ENCODE measurements at places on chromosomes 7 and 10.
A peak's percentile ranks its signal among the peaks of the same experiment; 100 is the strongest.

DNA sequence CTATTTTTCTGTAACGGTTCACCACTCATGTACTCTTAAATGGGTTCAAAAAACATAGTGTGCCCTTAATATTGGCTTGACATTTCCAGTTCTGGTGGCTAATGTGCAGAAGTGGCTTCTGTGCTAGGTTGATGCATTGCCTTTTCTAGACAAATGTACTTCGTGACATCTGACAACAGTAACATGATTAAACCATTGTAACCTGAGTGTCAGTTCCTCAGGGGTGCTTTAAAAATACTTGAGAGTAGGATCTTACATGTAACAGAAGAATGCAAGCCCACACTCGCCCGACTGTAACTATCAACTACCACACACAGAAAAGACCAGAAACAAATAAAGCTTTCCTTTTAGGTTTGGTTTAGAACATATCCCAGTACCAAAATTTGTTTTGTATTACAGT lies 393.4 kb upstream of the NFE2L3 start:
- DNase-seq: peak; percentile 95

- DNase-seq: no peak
These were observed 42.1 kb downstream of the CYP26A1 start for GRCh38 chr10:93115661-93116383.

DNA sequence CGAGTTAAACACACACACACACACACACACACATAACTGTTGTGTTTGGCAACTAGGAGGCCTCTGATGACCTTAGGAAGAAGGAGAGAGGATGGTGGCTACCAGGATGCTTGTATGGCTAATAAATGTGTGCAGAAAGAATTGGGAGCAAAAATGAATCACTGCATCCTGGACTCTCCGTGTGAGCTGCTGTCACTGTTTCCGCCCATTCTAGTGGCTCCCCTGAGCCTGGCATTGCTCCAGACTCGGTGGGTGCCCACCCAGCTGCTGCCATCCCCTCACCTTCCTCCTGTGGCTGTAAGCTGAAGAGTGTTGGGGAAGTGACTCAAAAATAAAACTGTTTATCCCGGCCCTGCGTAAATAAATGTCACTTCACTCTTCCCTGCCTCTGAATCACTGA lies 149.5 kb upstream of the MINDY3 start:
- no peak for DNase-seq

GRCh38 chr7:90425376-90425775 lies 22.1 kb downstream of the CLDN12 start:
- DNase-seq: no peak

- DNase-seq: peak; percentile 47
These were observed 38.8 kb downstream of the TMEM60 start for GRCh38 chr7:77759294-77759889.

DNA sequence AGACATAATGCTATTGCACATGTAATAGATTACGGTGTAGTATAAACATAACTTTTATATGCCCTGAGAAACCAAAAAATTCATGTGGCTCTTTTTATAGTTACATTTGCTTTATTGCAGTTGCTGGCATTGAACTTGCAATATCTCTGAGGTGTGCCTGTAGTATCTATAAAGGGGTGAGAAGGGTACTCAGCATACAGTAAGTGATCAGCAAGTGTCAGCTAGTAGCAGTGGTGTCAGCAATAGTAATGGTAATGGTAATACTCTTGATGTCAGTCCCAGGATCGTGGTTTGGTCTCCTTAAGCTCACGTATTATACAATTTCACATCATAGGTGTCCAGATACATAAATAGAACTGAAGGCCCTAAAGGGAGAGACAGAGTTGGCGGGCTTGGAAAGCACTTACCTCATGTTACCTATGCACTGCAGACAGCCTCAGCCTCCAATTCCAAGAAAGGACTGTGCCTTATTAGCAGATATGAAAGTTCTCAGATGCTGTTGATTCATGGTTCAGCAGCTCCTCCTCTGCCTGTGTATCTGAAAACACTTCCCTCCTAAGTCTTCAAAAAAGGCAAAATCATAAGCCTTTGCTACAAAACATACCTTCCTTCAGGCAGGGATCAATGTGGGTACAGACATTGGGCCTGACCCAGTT lies 6.6 kb upstream of the GIMAP7 start:
- no peak for DNase-seq

DNA sequence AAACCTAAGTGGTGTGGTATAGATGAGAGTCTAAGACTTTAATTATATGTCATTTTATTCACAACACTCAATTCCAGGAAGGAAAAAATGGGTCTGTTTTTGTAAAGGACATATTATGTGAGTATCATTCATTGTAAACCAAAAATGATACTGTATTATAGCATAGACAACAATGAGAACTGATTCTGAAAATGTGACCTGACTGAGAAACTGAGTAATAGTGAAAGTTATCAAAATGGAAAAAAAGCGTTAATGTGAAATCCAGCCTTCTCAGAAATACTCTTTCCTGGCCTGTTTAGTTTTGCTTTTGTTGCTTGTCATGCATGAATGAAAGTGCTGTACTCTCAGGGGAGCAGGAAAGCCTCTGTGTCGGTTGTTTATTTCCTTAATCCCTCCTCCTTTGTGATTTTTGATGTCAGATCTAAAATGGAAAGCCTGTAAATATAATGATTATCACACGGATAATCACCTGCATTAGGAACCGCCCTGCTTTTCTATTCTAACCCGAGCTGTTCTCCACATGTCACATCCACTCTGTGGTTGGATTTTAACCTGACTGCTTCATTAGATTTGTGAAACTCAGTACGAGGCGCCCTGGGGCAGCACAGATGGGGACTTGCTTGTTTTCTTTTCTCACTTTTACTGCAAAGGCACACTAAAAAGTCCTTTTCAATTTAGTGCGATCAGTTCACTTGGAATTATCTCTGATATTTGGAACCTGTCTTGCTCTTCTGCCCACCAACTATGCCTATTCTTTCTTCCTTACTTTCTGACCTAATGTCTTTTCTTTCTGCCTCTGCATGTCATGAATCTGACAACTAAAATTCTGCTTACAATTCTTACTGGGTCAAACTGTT lies 240.9 kb upstream of the KAT6B start:
- DNase-seq: peak; percentile 42

DNA sequence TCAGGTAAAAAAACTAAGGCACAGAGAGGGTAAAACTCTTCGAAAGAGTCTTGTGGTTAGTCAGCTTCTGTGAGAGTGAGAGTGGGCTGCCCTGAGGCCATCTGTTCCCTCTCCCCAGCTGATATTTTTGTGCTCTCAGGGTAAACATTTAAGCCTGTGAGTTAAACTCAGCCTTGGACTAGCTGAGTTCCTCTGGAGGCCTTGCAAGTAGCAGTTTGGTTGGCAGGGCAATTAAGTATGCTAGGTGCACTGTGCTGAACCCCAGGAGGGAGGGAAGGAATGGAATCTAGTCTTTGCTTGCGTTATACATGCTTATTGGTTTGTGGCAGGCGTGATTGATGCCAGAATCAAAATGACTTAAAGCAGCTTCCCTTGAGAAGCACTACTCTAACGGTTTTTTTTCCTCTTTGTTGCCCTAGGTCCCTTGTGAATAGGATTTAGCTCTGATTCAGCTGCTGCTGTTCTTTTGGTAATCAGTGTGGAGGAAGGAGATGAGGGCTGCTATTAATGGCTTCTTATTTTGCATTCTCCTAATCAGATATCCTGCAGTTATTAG lies 140.2 kb downstream of the AUTS2 start:
- no peak for DNase-seq

DNA sequence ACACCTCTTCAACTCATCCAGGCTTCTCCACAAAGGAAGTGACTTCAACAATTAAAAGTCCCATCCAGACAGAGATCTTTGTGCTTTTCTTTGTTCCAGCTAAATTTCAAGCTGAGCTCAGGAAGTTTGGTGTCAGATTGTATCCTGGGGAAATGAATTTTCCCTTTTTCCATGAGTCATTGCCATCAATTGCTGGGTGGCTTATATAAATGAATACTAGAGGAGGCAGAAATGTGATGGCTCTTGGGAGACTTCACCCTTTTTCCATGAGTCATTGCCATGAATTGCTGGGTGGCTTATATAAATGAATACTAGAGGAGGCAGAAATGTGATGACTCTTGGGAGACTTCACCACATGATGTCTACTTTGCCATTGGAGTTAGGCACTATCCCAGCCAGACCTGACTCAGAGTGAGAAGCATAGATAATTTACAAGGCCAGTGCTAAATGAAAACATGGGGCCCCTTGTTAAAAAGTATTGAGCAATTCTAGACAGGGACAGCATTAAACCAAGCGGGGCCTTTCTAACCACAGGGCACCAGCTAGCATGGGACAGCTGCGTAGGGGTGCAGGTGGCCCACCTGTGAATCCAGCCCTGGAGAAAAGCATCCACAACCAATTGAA lies 339.2 kb upstream of the PODXL start:
- DNase-seq: no peak

GRCh38 chr10:118241229-118242137 lies 100.6 kb downstream of the FAM204A start:
- DNase-seq: peak; percentile 66

- DNase-seq: no peak
These were observed 77.1 kb downstream of the ORC5 start for GRCh38 chr7:104130726-104131125.

DNA sequence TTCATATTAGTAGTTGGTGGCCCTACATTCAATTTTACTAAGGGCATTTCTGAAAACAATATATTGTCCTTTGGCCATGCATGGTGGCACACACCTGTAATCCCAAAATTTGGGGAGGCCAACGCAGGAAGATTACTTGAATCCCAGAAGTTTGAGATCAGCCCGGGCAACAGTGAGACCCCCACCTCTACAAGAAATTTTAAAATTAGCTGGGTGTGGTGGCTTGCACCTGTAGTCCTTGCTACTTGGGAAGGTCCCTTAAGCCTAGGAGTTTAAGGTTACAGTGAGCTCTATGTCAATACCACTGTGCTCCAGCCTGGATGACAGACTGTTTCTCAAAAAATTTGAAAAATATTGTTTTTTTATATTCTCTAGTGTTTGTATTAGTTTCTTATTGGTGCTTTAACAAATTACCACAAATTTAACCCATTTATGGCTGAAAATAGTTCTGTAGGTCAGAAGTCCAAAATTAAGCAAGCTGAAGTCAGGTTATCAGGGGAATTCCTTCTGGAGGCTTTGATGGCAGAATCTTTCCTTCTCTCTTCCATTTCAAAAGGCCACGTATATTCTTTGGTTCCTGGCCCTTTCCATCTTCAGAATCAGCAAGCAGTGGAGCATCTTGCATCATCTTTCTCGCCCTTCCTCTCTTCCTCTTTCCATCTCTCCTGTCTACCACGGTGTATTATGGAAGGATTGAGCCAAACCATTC lies 12.4 kb downstream of the CBX3 start:
- DNase-seq: no peak

DNA sequence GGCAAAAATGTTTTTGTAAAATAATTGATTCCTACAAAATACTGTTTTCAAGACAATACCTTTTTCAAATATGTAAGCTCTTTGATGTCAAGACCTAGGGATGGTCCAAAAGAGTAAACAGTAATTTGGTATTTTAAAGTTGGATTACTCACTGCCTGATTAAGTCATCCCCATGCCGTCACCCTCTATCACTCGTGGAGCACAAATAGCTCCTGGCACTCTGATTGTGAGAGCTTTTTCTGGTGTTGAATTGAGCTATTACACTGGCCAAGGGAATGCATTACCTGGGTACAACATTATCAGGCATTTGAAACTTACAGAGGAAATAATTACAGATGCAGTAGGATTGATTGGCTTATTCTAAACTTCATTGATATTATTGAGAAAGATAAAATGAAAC lies 231.9 kb upstream of the GRM3 start:
- no peak for DNase-seq

- no peak for DNase-seq
These were observed 32.8 kb downstream of the IL15RA start for GRCh38 chr10:5944389-5945189.

DNA sequence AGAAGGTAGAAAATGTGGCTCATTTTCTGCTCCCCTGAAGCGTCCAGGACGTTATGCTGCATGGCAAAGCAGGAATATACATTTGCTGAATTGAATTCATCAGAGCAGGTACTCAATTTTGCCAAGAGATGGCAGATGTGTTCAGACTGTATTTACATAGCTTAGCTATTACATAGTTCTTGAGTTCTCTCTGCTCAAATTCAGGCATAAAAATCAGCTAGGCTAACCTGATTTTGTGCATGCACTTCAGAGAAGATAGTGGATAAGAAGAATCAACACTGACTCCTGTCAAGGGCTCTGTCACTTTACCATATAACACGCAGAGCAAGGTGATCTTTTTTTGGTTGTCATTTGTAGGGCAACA lies 209.2 kb upstream of the FAM3C start:
- peak; percentile 41 for DNase-seq

- no peak for DNase-seq
These were observed 113.9 kb downstream of the ABLIM1 start for GRCh38 chr10:114544045-114544659.

DNA sequence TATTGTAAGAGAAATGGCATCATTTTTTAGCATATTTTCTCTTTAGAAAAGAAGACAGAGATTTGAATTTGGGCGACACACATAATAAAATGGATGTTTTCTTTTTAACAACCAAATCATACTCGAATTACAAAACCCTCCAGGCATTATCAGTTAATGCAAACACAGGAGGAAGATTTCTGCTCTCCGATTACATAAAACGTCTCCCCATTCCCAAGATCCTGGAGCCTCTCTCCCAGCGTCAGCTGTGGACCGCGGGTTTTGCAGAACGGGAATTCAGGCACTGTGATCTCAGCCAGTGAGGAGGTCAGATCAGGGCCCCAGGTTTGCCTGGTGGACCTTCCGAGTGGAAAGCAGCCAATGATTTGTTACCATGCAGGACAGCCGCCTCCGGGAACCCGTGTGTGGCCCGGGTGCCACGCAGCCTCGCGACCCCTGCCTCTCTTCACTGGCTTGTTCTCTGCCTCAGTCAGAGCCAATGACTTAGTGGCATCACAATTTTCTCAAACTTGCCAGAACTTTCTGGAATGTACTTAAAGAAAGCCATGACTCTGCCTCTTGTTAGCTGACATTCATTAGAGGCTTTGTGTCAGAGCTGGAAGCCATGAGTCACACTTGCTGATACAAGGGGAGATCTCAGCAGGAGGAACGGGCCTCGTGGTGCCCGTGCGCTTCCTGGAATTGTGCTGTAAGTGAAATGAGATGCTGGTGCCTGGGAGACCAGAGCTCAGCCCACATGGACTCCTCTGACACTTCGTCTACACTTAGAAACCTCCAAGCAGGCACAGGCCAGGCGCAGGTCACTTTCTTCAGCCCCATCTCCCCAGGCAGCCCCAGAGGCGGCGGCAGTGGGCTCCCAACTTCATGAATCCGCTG lies 246.1 kb downstream of the KLF6 start:
- no peak for DNase-seq

DNA sequence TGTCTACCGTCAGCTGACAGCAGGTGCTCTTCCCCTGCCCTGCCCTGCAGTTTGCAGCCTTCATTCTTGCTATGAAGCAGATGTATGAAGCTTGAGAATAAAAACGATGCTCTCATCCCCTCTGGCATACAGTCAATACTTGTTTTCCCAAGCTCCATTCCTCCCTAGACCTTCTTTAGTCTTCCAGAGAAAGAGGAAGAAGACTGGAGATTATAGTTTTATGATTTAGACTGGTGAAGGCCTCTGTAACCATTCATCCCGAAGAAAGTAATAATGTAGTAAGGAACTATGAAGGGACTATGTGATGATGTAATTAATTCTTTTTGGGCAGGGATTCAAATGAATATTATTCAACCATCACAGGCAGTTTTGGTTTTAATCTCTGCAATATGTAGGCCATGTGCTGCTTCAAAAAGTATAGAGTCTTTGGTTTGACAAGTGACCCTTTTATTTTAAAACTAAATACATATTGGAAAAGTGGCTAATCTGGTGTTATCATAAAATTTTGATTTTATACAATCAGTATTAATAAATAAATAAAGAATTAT lies 242.4 kb upstream of the KIAA1217 start:
- no peak for DNase-seq

- no peak for DNase-seq
These were observed 95.4 kb downstream of the HIPK2 start for GRCh38 chr7:139682136-139683013.

Data from NCI-H1105 treated with DMSO at 0.1 percent for 48 hours (cell line).